ENCODE measurements at places on chromosomes 2 and 18.

DNA sequence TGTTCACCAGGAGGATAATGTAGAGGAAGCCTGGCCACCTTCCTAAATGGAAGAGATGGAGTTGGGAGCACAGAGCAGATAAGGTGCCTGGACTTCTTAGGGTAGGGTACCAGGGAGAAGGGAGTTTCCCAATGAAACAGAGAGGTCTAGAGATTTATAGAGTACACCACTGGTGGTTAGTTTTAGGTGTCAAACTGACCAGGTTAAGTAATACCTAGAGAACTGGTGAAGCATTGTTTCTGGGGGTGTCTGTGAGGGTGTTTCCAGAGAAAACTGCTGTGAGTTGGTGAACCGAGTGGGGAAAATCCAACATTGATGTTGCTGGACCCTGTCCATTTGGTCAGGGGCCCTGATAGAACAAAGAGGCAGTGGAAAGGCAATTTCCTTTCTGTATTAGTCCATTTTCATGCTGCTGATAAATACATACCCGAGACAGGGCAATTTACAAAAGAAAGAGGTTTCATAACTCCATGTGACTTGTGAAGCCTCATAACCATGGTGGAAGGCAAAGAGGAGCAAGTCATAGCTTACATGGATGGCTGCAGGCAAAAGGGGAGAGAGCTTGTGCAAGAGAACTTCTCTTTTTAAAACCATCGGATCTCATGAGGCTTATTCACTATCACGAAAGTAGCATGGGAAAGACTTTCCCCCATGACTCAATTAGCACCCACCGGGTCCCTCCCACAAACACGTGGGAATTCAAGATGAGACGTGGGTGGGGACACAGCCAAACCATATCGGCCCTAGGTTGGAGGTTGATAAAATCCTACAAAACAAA lies 260.8 kb downstream of the CBLN2 start:
- DNase-seq = no peak

GRCh38 chr18:12868576-12868975 lies 15.5 kb downstream of the PTPN2 start:
- DNase-seq = no peak

GRCh38 chr2:36483290-36483689 lies 114.7 kb downstream of the FEZ2 start:
- no peak for DNase-seq

- no peak for DNase-seq
Observed at GRCh38 chr2:174495365-174496012, 8.7 kb upstream of the GPR155 start.

GRCh38 chr2:501667-502066 lies 175.5 kb downstream of the TMEM18 start:
- no peak for DNase-seq

DNA sequence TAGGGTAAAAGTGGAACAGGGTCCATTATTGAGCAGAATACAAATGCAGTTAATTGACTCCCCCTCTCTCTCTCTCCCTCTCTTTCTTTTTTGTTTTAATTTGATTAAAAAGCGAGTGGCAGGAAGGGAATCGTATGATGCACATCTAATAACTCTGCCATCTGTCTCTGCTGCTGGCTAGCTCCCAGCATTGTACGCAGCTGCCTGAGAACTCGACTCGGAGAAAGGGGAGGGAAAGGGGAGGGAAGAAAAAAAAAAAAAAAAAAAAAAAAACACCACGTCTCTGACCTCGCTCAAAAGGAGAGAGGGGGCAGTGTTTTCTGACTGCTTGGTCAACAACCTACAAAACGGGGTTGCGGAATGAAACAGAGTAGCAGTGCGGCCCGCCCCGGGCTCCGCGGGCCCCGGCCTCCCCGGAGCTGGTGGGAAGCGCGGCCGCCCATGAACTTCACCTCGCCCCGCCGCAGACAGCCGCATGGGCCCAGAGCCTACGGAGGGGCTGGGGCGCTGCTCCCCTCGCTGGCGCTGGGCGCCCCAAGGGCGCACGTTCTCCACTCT lies 265.7 kb downstream of the TCF4 start:
- no peak for DNase-seq

DNA sequence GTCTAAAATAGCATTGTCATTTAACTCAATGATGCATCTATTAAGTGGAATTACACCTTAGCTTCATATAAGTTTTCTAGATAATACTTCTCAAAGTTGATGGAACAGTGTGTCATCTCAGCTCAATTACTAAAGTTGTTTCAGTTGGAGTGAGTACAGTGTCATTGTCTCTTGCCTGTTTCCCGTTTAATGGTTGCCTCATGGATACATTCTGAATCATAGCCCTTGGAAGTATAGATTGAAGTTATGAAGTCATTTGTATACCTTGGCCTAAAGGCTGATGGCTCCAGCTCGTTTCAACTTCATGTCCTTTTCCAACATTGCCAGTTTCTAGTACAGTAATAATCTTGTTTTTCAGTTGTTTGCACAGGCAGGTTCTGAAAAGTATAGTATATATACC lies 130.5 kb upstream of the NOSTRIN start:
- DNase-seq = no peak

- no peak for DNase-seq
Observed at GRCh38 chr2:230794497-230794896, 70.2 kb upstream of the ITM2C start.

- DNase-seq = no peak
Observed at GRCh38 chr18:21300908-21301200, 58.8 kb downstream of the GREB1L start.

Data from GM18507 (cell line).